ENCODE measurements at places on chromosomes 16 and 17. TPM values are rescaled to one million over a fixed set of nuclear protein-coding genes. Genes with fewer than 3 reads are reported as not detected.
A peak's percentile ranks its signal among the peaks of the same experiment; 100 is the strongest.

GRCh38 chr16:73064994-73065545, 17.1 kb upstream of the ZFHX3 start:
- DNase-seq, result no peak

DNA sequence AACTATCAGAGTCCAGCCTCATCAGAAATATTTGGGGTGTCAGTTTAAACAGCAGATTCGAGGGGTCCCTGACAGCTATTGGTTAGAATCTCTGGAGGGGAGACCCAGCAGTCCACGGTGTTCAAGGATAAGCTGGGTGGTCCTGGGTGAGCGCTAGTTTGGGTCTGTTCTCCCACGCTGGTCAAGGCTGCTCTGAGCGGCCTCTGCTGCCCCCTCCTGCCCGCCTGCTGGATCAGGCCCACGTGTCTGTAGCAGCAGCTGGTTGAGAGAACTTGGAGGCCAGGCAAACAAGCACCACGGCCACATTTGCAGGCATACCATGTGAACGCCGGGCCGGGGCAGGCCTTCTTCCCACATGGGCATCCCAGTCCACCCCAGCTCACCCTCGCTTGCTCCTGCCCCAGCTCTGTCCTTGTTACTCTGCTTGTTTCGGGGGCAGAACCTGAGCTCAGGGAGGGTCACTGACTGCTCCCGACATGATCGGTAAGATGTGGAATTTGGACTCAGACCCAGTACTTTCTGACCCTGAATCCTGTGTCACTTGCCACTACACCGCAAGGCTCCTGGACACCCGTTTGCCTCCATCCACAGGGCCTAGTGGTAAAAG, 7.4 kb downstream of the FOXF1 start:
- no peak for DNase-seq

GRCh38 chr16:86594721-86595120, 16.4 kb downstream of the FOXL1 start:
- DNase-seq, result no peak

- DNase-seq, result no peak
Observed at GRCh38 chr16:27576729-27577128, 26.8 kb downstream of the KATNIP start.

DNA sequence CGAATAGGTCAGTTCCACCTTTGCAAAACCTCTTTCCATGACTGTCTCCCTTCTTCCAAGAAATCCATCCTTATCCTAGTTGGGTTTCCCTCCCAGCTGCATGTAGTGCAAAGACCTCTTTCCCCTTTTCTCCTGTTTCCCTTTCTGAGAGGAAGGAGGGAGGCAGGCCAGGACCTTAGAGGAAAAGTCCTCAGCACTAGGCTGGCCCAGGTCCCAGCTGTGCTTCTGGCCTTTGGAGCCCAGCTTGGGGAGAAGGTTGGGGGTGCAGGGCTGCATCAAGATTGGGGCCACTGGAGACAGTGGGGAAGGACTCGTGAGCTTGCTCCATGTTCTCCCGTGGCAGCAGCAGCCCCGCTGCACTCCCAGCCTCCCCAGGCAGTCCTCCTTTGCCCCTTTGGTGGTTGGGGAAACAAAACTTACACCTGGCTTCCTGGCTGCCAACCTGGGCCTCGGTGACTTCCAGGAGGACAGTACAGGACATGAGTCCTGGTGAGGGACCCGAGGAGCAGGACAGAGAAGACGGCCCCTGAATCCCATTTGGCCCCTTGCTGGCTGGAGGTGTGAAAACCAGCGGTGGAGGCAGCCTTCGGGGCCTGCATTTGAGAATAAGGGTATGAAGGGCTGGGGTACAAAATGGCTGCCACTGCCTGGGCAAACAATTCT, 481 bp downstream of the HEXIM2 start:
- no peak for DNase-seq

DNA sequence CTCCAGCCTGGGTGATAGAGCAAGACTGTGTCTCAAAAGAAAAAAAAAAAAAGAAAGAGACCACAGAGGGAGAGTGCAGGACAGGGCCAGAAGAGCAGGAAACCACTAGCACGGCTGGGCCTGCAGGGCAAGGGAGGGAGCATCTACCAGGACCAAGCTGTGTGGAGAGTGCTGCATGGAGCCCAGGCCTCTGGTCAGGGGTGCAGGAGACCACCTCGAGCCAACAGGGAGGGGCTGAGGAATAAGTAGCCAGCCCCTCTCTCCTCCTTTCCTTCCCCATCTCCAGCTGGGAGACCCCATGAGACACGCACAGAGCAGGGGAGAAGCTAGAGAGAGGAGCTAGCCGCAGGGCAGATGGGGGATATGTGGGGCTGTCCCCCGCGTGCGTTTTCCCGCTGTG, 67.0 kb upstream of the DNAH17 start:
- no peak for DNase-seq

- DNase-seq, result no peak
Observed at GRCh38 chr16:67016143-67016542, 12.8 kb upstream of the CBFB start.

- DNase-seq, result no peak
Observed at GRCh38 chr16:75099075-75099667, 17.4 kb downstream of the LDHD start.

- peak; percentile 26 for DNase-seq
Observed at GRCh38 chr16:19884611-19885450, at the start of gene GPRC5B. GPRC5B (minus strand) TSS chr16:19884848; CDS start chr16:19872845, 12,003 bp downstream.

PRSS53 gene
- total RNA-seq, result 6.0 TPM

FOXN1 gene
- total RNA-seq, result not detected

CMTM4 gene
- 1.9 TPM for total RNA-seq

EFNB3 gene
- not detected for total RNA-seq

KRT40 gene
- total RNA-seq, result not detected
